Renal cortex interstitium (tissue), 15 donors: ENCODE measurements at places on chromosomes 5 and 9. TPM values are rescaled to one million over a fixed set of nuclear protein-coding genes. Genes with fewer than 3 reads are reported as not detected.

DNA sequence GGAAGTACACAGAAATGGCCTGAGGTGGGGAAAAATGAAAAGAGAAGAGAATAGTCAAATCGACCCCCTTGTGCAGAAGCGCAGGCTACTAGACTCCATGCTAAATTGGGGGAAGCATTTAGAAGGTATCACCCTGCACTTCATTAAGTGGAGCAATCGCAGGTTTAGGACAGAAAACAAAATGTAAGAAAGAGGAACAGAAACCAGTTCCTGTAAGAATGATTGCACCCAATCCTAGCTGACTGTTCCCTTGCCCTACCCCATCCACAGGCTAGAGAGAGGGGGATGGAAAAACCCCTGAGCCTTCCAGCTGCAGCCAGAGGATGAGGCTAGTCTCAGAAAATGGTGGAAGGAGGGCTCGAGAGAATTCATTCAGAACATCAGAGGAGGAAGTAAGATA, 23.9 kb upstream of the PPP1R2B start:
- no peak for DNase-seq

The ZNF474 gene
- polyA plus RNA-seq = 0.76 TPM

GRCh38 chr5:124399426-124399961, 346.9 kb downstream of the ZNF608 start:
- DNase-seq = no peak

- DNase-seq = no peak
Measured at GRCh38 chr9:128818839-128819715, 777 bp downstream of the ENDOG start.

DNA sequence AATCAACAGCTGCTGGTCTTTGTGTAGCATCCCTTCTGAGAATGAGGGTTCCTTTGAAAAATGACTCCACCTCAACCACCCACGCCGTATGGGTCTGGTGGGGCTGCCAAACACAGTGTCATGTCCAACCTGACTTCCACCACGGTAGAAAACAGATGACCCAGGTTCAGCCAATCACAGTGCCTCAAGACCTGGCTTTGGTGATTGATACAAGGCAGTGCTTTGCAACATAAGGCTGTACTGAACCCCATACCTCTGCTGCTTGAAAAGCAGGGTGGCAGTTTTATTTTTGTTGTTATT, 11.5 kb upstream of the TGFBR1 start:
- no peak for DNase-seq

- DNase-seq = no peak
Measured at GRCh38 chr9:75175395-75175794, 87.1 kb downstream of the OSTF1 start.

- DNase-seq = no peak
Measured at GRCh38 chr5:178389026-178389729, 156.6 kb upstream of the PHYKPL start.
